Stimulated activated CD4-positive, alpha-beta T cell treated with anti-CD3 and anti-CD28 coated beads, TNF-alpha, amount 100 ng/mL, for 24 hours (primary cell): ENCODE measurements at places on chromosomes 4 and X.

DNA sequence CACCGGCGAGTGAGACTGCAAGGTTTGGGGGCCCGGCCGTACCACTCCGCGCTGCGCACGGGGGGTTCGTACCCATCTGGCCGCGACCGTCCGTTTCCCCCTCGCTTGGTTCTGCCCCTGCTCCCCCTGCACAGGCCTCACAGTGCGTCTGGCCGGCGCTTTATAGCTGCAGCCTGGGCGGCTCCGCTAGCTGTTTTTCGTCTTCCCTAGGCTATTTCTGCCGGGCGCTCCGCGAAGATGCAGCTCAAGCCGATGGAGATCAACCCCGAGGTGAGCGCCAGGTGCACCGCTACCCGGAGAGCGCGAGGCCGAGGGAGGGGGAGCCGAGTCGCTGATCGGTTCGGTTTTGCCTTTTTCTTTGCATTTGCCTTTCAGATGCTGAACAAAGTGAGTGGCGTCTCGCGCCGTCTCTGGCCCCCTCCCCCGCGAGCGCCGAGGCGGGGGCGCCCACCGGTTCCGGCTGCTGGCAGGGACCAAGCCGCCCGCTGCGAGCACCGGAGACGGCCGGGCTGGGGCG is at the start of gene UCHL1:
UCHL1 (plus strand) TSS at position 189 of the 517 bp plus-strand sequence; CDS start at position 238, 49 bp downstream.
- no peak for DNase-seq

- no peak for DNase-seq
Observed at GRCh38 chr4:6703786-6704185, 5.9 kb downstream of the MRFAP1L1 start.

GRCh38 chr4:7988437-7988836 is 48.8 kb upstream of the AFAP1 start:
- DNase-seq = no peak

DNA sequence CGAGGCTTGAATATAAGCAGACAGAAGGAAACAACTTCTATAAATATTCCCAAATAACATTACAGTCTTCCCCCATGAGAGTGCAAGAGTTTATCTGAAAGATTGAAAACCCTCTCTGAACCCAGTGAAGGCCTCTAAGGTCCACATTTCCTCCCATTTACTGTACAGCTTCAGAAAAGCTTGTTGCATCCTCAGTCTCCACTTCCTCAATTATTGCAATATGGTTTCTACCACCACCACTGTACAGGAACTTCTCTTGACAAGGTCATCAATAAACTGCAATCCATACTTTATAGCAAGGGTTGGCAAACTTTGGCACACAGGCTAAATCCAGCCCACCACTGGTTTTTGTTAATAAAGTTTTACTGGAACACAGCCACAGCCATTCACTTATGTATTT is 239.0 kb downstream of the THOC2 start:
- DNase-seq = no peak

GRCh38 chr4:109928327-109929045 is 15.8 kb downstream of the EGF start:
- DNase-seq = no peak
